ENCODE measurements at places on chromosomes 5 and 9. TPM values are rescaled to one million over a fixed set of nuclear protein-coding genes. Genes with fewer than 3 reads are reported as not detected.

Gene PCDHB15
- 4.7 TPM for total RNA-seq

Gene OGN
- total RNA-seq = 0.50 TPM

Gene TSPAN17
- 19.7 TPM for total RNA-seq

Gene PTPRD
- total RNA-seq = 146 TPM

Gene IRX1
- 21.0 TPM for total RNA-seq

Gene STK32A
- total RNA-seq = 51.4 TPM

Gene PITX1
- total RNA-seq = 0.53 TPM

Gene SYK
- 0.24 TPM for total RNA-seq

Gene BRD8
- total RNA-seq = 32.6 TPM

Gene MAST4
- 17.7 TPM for total RNA-seq

Gene ESM1
- not detected for total RNA-seq

Gene GBA2
- total RNA-seq = 36.4 TPM

Gene ZNF366
- total RNA-seq = 0.20 TPM

Gene FBN2
- 15.7 TPM for total RNA-seq

Gene FGF10
- not detected for total RNA-seq

Gene RPP25L
- total RNA-seq = 19.1 TPM

Gene DNAH5
- not detected for total RNA-seq

Gene CCDC192
- 0.69 TPM for total RNA-seq

Gene IL3
- not detected for total RNA-seq

Gene DEPDC1B
- 2.9 TPM for total RNA-seq

Gene BTNL8
- total RNA-seq = 0.31 TPM

Gene IL33
- not detected for total RNA-seq

Gene SLC45A2
- 1.0 TPM for total RNA-seq

Gene SH2D3C
- total RNA-seq = 1.1 TPM

Gene PCDHGB1
- 0.60 TPM for total RNA-seq

Gene GRIA1
- total RNA-seq = 18.4 TPM

Gene LAMC3
- 96.7 TPM for total RNA-seq

Gene SIT1
- 0.62 TPM for total RNA-seq

Gene KCNV2
- 3.3 TPM for total RNA-seq

Gene SLCO6A1
- total RNA-seq = not detected

Gene PKN3
- 3.4 TPM for total RNA-seq

Gene OCLN
- 14.4 TPM for total RNA-seq

Gene EPB41L4B
- 1.8 TPM for total RNA-seq

Gene PROB1
- total RNA-seq = 1.2 TPM

Gene SMIM33
- 0.58 TPM for total RNA-seq

Gene OLFM1
- 0.92 TPM for total RNA-seq

Gene SV2C
- total RNA-seq = 11.1 TPM

All from motor neuron (in vitro differentiated cells).